ENCODE measurements at places on chromosomes 4 and X.

DNA sequence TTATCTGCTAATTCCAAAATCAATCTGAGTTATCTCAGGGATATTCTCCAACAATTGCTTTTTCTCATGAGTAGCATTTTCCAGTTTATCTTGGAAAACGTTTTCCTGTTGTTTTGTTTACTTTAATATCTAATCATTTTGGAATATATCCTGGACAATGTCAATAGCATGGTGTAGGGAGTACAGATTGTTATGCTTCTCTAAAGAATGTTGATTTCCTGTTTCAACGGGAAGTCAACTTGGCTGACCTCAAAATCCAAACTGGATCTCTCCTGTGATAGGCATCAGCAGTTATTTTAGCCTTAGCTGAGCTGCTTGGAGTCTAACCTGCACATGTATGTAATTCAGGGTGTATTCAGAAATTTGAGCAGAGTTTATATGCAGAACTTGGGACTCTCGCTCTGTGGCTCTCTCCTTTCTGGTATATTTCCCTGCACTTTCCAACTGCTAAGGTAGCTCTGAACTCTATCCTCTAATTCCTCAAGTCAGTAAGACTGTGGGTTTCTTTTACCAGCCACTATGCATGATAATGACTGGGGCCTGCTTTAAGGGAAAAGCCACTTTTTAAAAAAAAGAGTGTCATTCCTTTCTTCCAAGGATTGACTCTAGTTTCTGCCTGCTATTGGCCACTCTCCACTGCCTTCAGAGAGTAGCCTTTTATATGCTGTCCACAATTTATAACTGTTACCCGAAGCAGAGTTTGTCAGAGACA is 7.7 kb downstream of the PRSS48 start:
- DNase-seq = no peak

DNA sequence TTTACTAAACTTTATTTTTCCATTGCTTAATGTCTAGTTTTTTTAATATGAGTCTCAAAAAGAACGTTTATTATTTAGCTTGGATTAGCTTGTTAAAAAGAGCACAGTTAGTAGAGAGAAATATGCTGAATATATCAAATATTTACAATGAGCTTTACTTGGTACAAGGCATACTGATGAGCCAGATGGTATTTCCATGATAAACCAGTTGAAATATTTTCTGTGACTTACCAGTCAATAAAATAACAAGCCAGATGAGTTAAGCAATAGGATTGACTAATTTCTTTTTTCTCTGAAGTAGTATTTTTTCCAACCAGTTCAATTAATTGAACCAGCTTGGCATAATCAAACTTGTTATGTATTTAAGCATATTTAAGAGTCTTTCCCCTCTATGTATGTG is 134.1 kb downstream of the KLHL34 start:
- no peak for DNase-seq

DNA sequence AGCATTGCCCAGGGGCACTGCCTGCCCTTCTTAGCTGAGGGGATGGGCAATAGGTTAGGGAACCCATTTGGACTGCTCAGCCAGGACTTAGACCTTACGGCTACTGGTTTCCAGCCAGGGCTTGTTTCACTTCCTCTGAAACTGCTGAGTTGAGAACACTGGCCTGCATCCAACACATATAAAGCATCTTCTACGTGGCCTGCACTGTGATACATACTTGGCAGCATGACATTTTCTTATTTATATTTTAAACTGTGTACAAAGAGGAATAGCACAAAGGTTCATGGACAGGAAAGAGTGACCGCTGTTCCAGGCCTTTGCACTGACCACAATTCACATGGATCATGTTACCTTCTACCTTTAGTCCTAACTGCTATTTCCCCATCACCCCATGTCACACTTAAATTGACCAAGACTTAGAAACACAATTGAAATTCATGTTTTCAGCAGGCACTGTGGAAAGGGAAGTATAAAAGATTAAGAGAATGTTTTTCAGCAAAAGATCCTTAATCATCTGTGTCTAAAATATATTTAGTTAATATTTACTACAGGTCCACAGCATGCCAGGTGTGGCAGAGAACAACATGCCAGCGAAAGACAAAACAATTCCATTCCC is 43.7 kb downstream of the NLGN4X start:
- DNase-seq = no peak

GRCh38 chr4:151653548-151653918 is 107.3 kb downstream of the GATB start:
- DNase-seq = no peak

DNA sequence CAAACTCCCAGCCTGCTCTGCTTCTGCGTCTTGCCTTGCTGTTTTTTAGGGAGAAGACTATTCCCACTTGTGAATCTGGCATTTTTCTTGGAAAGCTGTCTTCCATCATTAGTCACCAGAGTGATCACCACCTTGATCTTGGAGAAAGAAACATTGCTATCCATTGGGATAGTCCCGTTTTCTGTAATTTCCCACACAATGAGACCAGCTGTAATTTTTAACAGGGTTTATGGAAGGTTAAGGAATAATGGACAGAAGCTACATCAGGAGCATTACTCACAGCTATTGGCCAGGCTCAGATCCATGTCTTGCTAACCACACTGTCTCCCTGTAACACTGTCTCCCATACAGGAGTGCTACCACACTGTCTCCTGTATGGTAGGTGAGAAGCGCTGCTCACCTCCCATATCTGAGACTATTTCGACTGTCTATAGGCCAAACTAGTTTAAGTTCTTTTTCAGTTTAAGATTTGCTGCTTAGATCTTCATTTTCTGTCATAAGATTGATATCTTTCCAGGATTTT is 523.0 kb downstream of the SPRY1 start:
- DNase-seq = no peak

DNA sequence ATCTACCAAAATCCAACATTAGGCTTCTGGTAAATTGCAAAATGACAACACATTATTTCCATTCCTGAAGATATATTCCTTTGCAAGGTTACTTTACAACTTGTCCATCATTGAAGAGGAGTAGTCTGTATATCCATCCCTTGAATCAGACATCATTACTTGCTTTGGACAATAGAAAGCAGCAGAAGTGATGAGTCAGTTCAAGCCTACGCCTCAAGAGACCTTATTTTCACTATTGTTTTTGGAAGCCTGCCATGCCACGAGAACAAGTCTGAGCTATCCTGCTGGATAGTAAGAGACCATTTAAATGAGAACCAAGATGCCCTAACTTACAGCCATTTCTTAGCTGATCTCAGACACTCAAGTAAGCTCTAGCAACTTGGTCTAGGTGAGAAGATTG is 246.0 kb upstream of the HHIP start:
- peak; percentile 33 for DNase-seq

DNA sequence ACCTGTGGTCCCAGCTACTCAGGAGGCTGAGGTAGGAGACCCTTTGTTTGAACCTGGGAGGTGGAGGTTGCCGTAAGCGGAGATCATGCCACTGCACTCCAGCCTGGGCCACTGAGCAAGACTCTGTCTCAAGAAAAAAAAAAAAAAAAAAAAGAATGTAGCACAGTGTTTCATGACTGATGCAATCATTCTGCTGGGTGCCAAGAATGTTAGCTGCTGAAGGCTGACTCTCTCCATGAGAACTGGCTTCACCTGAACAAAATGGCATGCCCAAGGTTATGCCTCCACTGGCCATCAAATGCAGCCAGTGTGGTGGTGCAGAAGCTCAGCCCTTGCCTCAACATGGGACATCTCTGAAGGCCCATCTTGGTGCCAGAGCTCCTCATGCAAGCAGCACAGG is 412.1 kb downstream of the ADAM29 start:
- DNase-seq = no peak

- DNase-seq = no peak
Observed at GRCh38 chrX:47644557-47645091, 5.7 kb downstream of the ELK1 start.

DNA sequence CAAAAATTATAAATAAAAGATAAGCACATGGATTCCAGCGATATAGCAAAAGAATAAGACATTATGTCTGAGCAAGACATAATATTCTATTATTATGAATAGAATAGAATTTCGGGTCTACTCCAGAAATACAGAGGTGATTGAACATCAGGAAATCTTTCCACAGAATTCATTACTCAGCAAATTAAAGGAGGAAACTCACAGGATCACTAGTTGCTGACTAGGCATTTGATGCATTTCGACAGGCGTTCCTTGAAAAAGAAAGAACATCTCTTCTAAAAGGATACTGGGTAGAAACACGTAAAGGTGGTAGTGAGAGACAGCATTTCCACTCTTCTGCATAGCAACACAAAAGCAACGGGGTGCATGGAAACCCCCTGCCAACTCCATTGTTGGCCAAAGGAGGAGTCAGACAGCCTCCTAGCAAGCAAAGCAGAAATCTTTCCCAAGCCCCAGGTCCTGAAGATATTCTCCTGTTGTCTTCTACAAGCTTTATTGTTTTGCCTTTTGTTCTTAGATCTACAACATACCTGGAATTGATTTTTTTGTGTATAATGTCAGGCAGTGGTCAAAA is 14.3 kb upstream of the PDZD4 start:
- DNase-seq = no peak

- DNase-seq = no peak
Observed at GRCh38 chr4:72953571-72953970, 115.9 kb downstream of the COX18 start.

DNA sequence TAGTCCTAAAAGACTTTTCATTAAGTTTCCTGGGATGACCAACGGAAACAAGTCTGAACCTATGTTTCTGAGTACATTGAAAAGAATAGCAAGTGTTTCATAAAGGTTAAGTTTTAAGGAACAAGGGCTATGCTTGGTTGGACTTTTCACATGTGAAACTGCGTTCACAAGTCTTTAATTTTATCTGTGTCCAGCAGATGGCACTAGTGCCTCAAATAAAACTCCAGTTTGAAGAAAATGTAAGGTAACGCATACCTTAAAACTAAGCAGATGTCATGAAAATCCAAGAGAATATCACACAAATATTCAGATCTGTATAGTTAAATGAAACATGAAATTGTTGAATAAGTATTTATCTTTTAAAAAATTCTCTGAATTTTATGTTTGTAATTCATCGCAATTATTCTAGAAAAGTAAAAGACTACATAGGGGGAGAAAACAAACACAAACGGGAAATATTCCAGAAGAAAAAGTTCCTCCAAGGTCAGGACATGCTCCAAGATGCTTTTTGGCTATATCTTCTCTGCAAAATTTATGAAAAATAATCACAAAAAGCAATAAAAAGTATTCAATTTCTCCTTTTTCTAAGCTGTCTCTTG is 89.6 kb upstream of the MAD2L1 start:
- peak; percentile 34 for DNase-seq

GRCh38 chrX:68415316-68415715 is 18.0 kb downstream of the OPHN1 start:
- no peak for DNase-seq

DNA sequence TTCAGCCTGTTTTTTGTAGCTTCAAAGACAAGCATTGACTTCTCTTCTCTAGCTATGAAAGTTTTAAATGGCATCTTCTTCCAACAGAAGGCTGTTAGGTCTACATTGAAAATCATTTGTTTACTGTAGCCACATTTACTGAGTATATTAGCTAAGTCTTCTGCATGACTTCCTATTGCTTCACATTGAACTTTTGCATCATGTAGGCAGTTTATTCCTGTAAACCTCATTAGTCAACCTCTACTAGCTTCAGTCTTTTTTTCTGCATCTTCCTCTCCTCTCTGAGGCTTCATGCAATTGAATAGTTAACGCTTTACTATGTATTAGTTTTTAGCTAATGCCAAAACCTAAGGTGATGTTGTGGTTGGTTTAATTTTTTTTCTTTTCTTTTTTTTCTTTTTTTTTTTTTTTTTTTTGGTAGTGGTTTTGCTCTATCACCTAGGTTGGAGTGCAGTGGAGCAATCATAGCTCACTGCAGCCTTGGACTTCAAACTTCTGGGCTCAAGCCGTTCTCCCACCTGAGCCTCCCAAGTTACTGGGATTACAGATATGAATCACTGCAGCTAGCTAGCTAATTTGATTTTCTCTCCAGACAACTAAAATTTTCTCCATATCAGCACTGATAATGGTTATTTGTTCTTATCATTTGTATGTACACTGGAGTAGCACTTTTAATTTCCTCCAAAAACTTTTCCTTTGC is 3.4 kb downstream of the UGT2A3 start:
- no peak for DNase-seq

DNA sequence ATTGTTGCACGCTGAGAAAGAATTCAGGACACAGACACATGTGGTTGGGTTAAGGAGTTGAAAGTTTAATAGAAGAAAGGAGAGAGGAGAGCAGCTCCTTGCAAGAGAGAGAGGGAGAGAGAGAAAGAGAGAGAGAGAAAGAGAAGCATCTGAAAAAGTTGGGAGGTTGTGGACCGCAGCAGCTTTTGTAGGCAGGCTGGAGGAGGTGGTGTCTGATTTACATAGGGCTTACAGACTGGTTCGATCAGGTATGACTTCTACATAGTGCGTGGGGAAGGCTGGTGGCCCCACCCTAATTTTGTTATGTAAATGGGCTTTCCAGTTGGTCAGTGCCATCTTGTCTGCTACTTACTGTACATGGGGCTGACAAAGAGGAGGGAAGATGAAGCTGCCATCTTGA is 27.5 kb upstream of the GYG2 start:
- DNase-seq = no peak

- no peak for DNase-seq
Observed at GRCh38 chr4:41196633-41197332, 17.6 kb downstream of the APBB2 start.

DNA sequence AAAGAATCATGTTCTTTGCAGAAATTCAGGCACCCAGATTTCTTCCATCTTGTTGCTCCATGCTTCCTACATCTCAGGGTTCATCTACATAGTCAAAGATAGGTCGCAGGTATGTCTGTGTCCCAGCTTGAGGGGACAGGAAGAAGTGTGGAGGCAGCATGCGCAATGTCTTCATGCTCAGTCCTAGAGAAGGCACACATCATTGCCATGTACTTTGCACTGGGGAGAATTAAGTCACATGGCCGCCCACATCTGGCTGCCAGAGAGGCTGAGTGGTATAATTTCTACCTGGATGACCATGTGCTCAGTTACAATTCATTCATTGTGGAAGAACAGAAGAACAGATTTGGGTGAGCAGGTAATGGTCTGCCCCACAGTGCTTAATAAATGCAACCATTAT is 54.1 kb downstream of the GAB1 start:
- no peak for DNase-seq

GRCh38 chr4:11739992-11740391 is 311.3 kb upstream of the HS3ST1 start:
- DNase-seq = no peak

- no peak for DNase-seq
Observed at GRCh38 chr4:123055943-123056342, 133.5 kb upstream of the NUDT6 start.

DNA sequence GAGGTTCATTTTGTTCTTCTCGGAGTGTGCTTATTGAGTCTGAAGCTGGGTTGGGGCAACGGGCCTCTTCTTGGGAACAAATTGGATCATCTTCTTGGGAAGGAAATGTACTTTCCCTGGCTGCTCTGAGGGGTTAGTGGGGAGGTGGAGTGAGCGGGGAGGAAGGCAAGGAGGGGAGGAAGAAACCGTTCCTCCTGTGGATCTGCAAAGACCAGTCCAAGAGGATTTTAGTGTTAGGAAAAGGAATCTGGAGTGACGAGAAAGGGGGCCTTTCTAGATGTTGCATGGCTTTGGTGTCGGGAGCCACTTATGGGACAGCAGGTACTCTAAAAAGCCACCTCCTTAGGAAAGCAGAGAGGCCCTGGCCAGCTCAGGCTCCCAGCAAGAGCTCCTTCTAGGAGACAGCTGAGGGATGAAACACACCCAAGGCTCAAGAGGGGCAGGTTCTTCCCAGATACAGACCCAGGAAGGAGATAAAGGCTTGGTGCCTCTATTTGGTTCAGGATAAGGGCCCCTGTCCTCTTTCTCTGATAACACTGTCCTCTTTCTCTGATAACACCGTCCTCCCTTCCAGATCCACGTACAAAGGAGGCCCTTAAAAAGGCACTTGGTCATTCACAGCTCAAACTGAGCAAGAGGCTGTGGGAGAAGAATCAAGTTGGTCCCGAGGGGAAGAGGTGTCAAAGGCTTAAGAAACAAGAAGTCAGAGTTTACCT is 451 bp downstream of the SOD3 start:
- DNase-seq = no peak

All from NCI-H2029 (cell line).